ENCODE measurements at places on chromosomes 6 and 20.

DNA sequence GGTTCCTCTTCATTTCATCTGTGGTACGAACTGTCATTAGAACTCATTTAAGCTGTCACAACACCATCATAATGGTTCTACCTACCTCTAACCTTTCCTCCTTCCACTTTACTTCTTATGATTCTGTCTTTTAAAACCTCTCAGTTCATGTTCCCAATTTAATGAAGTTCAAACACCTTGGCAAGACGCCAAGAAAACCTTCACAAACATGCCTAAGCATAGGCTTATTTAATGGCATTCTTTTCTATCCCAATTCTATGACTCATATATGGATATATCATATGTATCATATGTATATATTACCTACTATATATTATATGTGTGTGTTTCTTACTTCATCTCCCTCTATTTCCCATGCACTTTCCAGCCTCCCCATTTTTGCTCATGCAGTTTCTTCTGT, 283.4 kb upstream of the TBX18 start:
- no peak for DNase-seq

- DNase-seq = no peak
Observed at GRCh38 chr6:105015482-105015881, 58.6 kb downstream of the LIN28B start.

GRCh38 chr6:11609324-11610071, 71.9 kb downstream of the TMEM170B start:
- DNase-seq = peak; percentile 25

DNA sequence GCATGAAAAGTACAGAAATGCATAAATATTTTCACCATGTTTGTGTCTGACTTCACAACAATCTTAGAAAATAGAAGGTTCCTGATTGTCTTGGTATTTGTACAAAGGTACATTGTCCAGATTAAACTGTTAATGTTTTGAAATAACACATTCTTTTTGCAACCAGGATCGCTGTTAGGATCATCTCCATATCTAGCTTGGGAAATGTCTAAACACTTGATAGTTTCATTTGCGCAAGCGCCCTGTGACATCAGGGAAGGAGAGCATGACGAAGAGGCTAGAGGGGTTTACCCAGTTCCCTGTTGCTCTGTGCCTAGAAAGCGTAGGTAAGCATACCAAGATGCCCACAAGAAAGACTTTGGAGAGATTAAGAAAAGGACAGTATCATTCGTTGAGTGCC, 19.4 kb downstream of the ALDH8A1 start:
- DNase-seq = no peak

DNA sequence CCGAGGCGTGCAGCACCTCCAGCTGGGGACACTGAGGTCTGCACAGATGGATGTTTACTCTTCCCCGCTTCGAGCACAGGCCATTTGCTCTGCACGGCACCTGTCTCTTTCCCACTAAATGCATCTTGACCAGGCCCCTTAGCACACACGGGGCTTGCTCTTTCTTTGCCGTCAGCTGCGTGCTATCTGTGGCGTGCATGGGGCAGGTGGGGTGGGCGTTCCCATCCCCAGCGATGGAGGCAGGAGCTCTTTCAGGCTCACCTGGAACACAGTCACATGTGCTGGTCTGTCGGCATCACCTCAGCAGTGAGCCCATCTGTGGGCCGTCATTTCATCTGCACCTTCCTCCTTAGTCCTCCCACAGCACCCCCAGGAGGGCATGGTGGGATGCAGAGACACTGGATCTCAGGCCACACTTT, 35.1 kb downstream of the RBM38 start:
- DNase-seq = no peak

GRCh38 chr6:446418-447366, 55.1 kb downstream of the IRF4 start:
- no peak for DNase-seq

GRCh38 chr6:29762051-29762450, 38.8 kb downstream of the HLA-F start:
- no peak for DNase-seq

GRCh38 chr20:37403107-37404033, 57.4 kb downstream of the SRC start:
- DNase-seq = no peak

DNA sequence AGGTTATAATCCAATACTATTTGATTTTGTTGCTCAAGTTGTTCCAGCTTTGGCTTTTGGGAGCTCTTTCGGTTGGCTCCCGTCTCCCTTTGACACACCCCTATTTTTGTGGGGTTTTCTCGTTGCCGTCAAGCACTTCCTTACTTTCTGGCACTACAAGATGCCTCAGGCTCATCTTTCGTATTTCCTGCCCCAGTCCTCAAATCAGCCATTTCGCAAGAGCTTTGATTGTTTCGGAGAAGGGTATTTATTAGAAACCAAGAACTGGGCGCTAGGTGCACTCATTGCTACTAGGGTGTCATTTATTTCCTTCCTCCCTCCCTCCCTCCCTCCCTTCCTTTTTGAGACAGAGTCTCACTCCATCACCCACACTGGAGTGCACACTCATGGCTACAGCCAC, 13.3 kb upstream of the SOX12 start:
- DNase-seq = no peak

GRCh38 chr6:133266186-133266585, 25.0 kb downstream of the EYA4 start:
- no peak for DNase-seq

DNA sequence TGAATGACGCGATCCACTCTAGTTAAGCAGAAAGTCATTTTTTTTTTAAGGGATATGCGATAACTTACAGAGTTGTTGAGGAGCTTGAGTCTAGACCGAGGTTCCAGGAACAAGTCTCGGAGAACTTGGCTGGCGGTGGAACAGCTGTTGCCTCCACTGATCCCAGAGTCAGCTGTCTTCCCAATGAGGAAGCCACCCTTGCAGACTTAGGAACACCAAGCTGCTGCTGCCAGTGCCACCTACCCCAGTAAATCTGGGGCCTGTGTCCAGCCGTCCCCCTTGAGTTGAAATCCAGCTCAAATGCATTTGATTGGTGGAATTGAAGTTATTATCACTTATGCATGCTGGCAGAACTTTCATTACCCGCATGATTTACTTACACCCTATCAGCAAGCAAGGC, 6.7 kb downstream of the PFDN4 start:
- DNase-seq = no peak

Measured in ascending aorta (tissue), 2 donors.